ENCODE measurements at places on chromosomes 11 and 22.

DNA sequence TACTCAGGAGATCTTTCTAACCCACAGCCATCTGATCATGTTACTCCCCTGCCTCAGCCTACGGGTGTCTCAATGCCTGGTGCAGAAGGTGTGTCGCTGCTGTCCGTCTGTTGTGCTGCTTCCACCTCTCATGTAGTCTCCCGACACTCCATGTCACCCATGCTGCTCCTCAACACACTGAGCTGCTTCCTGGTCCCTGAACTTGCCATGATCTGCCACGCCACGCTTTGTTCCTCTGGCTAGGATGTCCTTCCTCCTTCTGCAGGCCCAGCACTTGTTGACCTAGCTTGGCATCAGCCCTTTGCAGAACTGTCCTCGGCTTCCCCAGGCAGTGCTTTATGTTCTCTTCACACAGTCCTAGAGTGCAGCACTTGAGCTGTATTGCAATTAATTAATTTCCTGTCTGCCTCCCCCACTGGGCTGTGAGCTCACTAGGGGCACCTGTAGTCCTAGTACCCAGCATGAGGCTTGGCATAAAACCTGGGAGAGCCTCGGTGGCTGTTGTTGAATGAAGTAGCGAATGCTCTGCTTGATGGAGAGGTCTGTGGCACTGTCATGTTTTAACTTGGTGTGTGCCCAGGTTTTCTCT is 9.5 kb downstream of the GTPBP1 start:
- no peak for DNase-seq

GRCh38 chr11:74689666-74690065 is 41.6 kb downstream of the CHRDL2 start:
- DNase-seq: no peak

DNA sequence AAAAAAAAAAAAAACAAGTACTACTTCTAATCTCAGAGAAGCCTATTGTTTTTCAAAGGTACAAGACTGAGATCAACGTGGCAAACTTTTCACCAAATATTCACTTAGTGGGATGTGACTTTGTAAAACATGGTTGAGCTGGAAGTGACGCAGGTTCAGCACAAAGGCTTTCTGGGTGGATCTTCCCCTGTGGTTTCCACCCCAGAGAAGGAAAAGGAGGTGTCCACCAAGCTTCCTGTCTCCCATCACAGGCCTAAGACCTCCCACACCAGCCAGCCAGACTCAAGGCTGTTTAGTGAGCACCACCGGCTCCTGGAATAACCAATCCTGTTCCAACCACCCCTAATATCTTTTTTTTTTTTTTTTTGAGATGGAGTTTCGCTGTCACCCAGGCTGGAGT is 5.7 kb downstream of the TMEM184B start:
- no peak for DNase-seq

DNA sequence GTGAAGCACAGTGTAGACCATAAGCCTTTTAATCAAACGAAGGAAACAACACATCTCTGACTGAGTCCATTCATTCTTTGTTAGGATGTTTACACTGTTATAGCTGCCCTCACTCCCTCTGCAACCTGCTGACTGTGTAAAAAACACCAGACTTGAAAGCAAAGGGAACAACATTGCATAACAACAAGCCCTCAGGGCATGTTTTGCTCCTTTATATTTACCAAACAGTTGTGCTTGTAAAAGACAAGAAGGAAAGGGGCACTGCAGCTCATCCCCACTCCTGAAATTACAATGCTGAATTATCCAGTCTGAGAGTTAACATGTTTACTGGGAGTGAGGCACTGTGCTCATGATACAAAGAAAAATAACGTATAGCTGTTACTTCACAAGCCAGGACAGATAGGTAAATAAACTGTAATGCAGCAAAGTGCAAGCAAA is 46.4 kb downstream of the RAB30 start:
- DNase-seq: no peak

DNA sequence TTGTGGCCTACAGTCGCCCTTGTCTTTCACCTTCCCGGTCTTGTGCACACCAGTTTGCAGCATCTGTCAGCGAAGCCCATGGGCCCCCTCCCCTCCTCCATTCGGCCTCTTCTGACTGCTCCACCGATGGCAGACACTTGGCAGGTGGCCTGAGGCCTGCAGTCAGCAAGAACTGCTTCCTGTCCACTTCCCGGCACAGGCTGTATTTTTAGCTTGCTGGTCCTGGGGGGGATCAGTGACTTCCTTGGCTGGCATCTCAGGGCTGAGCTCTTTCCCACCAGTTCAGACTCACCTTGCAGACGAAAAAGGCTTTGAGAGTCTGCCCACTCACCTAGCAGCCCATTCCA is 106.4 kb downstream of the SYN3 start:
- DNase-seq: no peak

- DNase-seq: no peak
Observed at GRCh38 chr22:19904935-19905334, 36.6 kb upstream of the COMT start.

GRCh38 chr11:84691830-84692229 is 935.3 kb downstream of the DLG2 start:
- no peak for DNase-seq

GRCh38 chr11:74321487-74322188 is 10.2 kb upstream of the P4HA3 start:
- DNase-seq: no peak

DNA sequence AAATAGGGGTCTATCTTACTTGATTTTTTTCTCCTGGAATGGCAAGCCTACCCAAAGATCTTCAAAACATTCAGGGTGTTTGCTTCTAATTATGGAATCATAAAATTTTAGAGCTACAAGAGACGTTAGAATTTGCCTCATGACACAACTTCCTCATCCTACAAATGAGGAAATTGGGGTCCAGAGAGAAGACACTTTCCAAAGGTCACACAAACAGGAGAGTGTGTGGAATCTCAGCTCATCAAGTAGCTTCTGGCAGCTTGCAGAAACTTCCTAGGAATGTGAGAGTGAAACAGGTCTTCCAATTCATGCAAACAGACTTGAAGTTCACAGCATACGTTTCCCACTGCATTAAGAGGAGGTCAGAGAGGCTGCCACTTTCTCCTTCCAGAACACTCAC is 976.0 kb downstream of the OPCML start:
- DNase-seq: no peak

DNA sequence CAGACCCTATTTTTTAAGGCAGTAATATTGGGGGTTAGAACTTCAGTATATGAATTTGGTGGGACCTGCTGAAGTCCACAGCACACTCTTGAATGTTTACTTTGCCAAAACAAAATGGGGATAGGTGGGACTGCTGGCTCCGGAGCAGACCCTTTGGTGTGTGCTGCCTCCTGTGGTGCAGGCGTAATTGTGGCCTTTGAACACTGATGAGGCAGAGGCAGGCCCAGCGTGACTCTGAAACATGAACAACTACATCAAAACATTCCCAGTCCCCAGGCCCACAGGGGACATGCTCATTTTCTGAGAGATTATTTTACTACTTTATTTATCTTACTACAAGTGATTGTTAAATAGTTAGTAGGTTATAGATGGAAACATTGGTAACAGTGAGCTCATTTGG is 225.0 kb upstream of the TBCEL start:
- peak; percentile 20 for DNase-seq

DNA sequence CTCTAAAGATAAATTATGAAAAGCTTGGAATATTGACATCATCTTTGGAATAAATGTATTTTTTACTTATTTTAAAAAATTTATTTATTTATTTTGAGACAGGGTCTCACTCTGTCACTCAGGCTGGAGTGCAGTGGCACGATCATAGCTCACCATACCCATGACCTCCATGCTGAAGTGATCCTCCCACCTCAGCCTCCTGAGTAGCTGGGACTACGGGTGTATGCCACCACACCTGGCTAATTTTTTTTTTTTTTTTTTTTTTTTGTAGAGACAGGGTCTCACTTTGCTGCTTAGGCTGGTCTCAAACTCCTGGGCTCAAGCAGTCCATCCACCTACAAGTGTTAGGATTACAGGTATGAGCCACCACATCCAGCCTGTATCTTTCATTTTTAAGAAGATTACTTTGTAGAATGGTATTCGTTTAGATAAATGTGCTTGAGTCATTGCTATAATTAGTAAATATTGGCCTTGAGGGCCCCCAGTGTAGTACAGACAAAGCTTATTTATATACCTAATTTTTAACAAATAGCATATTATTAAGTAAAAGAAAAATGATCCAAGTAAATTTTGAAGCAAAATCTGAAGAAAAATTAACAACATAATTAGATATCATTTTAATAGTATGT is 8.5 kb downstream of the SWAP70 start:
- no peak for DNase-seq

DNA sequence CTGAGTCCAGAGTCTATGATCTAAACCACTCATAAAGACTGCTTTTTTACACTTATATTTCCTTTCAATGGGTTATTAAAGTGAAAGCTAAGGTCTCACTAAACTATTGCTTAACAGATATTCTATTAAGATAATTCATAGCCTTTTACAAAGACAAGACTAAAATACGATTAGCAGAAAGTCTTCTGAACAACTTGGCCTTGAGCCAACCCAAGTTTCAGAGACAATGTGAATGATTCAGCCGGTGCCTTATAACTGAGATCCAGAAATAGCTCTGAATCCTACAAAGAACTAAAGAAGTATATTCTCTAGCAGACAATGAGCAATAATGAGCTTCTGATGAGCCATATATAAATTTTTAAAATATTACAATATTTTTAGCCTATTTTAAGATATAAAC is 41.5 kb upstream of the CARD18 start:
- no peak for DNase-seq

DNA sequence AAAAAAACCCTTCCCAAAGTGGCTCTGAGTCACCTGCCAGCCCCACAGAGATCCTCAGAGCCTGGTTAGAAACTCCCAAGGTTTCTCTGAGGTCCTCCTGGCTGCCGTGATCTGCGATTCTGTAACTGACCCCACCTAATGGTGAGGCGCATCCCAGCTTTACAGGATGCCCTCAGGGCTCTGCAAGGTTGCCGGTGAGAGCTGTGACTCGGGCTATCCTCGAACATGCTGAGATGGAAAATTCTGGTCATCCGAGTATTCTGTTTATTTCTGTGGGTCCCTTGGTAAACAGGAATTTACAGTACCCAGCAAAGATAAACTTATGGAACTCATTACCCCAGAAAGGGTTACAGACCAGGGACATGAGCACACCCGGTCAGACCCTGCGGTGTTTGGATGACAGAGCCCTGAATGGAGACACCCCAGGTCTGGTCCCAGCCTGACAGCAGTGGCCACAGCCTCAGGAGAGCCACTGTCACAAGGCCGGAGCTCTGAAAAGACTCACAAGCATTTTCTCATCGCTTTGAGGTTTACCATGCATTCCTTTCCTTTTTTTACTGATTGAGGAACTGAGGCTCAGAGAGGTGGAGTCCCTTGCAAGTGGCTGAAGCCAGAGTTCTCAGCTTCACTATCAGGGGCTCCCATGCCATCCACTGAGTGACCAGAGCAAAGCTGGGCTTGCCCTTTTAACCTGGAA is 22.2 kb downstream of the LIF start:
- peak; percentile 1 for DNase-seq

- DNase-seq: no peak
Observed at GRCh38 chr11:81000735-81001134, 1559.9 kb upstream of the TENM4 start.

DNA sequence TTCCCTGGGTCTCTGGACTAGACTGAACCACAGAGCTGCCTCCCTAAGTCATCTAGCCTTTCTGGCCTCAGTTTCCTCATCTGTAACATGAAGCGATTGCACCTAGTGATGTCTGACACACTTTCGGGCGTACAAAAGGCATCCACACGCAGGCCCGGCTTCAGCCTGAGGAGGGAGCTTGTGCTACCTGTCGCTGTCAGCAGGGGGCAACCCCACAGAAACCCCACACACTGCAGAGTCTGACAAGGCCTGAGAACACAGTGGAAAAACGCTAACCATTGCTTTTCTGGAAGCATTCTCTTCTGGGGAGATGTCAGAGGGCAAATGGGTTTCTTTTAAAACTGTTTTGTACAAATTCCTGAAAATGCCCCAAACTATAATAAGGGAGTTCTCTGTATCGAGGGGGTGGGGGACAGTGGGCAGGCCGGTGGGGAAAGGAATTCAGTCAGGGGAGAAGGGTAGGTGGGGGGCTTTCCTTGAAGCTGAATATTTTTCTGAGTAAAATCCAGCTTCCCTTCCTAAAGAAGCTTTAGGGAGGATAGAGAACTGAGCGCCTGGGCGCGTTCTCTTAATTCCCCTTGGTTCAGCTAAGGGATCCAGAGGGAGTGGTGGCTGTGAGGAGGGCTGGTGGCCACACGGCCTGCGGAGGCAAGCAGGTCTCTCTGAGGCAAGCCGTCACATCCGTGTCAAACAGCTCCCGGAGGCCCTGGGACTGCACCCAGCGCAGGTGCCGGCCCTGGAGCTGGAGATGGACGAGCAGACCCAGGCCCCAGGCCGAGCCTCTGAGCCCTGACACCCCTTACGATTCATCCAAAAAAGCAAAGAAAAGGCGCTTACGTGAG is 533 bp downstream of the ELF5 start:
- no peak for DNase-seq

GRCh38 chr11:130202818-130203689 is 43.5 kb downstream of the ST14 start:
- DNase-seq: no peak

DNA sequence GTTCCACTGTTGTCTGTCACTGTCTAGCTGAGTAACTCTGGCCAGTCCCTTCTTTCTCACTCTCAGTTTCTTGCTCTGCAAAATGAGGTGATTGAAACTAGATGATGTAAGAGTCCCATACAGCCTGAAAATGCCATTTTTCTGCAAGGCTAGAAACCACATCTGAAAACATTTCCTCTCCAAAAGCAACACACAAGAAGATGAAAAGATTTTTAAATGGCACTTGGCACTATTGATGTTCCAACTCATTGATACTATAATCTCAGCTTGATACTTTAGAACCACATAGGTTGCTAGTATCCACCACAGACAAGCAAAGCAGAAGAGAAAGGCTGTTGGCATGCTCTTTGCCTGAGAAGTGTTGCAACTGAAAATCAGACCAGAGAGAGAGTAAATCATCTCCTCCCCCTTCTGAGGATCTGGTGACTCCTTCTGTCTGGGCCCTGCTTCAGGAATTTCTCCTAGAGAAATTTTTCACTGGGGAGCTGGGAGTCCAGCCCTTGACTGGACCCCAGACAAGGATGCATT is 1217.9 kb downstream of the LRRC4C start:
- DNase-seq: no peak

GRCh38 chr11:334264-334994 is 13.8 kb upstream of the IFITM3 start:
- DNase-seq: peak; percentile 28

DNA sequence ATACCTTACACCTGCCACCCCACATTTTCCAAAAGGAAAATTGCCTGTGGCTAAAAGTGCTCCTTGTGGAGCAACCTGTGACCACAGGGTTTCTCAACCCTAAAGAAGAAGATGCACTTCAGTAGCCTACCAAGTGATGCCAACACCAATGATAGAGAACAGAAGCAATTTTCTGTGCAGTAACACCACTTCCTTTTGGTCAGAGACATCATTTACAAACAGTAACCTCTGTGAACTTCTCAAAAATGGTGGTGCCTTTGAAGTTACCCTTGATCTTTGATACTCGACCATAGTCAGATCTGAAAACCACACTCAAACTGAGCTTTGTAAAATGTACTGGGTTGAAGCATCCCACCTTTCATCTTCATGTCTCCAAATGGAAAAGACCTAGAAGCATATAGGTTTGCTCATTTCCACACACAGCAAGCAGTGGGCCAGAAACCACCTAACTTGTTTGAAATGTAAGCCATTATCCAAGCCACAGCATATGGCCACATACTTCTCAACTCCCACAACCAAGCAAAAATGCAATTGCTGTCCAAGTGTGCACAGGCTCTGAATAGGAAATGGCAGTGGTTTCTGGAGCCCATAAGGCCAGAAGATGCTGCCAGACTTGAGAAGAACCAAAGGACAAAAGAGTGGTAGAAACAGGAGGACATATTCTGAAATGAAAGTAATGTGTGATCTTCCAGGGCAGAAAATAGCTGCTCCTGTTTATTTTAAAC is 24.3 kb downstream of the MPPED2 start:
- DNase-seq: no peak
